ENCODE measurements at places on chromosomes 1 and 21. TPM values are rescaled to one million over a fixed set of nuclear protein-coding genes. Genes with fewer than 3 reads are reported as not detected.

The SLC44A5 gene
- total RNA-seq: not detected

The LELP1 gene
- not detected for total RNA-seq

The OR10Z1 gene
- total RNA-seq: not detected

The LINGO4 gene
- total RNA-seq: not detected

The APCS gene
- total RNA-seq: not detected

The GUCA2A gene
- total RNA-seq: not detected

The TBX19 gene
- 1.2 TPM for total RNA-seq

The TNNT2 gene
- total RNA-seq: not detected

The FAAH gene
- total RNA-seq: 0.97 TPM

The CACHD1 gene
- total RNA-seq: 5.6 TPM

The MAP3K6 gene
- 31.5 TPM for total RNA-seq

The FAM151A gene
- not detected for total RNA-seq

The CHAF1B gene
- total RNA-seq: 3.0 TPM

The KRTAP13-2 gene
- total RNA-seq: not detected

The RNF187 gene
- total RNA-seq: 81.9 TPM

The NUP210L gene
- not detected for total RNA-seq

The NUAK2 gene
- total RNA-seq: 4.4 TPM

The CD247 gene
- not detected for total RNA-seq

The FHAD1 gene
- not detected for total RNA-seq

The PADI4 gene
- not detected for total RNA-seq

The SLC45A3 gene
- 1.2 TPM for total RNA-seq

The SHISA4 gene
- total RNA-seq: 42.4 TPM

The PTAFR gene
- total RNA-seq: not detected

The S100A9 gene
- not detected for total RNA-seq

The CFAP57 gene
- 0.32 TPM for total RNA-seq

The IFI44L gene
- total RNA-seq: not detected

The OR2M3 gene
- total RNA-seq: not detected

The CD1E gene
- not detected for total RNA-seq

The ZNF648 gene
- total RNA-seq: not detected

The HSPA13 gene
- 76.2 TPM for total RNA-seq

The ADARB1 gene
- 22.6 TPM for total RNA-seq

The CRB1 gene
- not detected for total RNA-seq

The EDN2 gene
- not detected for total RNA-seq

The AGMAT gene
- 2.2 TPM for total RNA-seq

The SPRR2G gene
- total RNA-seq: not detected

The MAP3K7CL gene
- 14.8 TPM for total RNA-seq

The DCDC2B gene
- not detected for total RNA-seq

The SPATA45 gene
- not detected for total RNA-seq

The KIFAP3 gene
- 23.4 TPM for total RNA-seq

The SUMO3 gene
- 110 TPM for total RNA-seq

The ZNF695 gene
- 1.2 TPM for total RNA-seq

The FH gene
- 87.3 TPM for total RNA-seq

The GOLT1A gene
- not detected for total RNA-seq

The BNIPL gene
- total RNA-seq: not detected

The C1orf116 gene
- not detected for total RNA-seq

The ROR1 gene
- total RNA-seq: 12.0 TPM

The CCDC27 gene
- total RNA-seq: not detected

The TNFSF4 gene
- total RNA-seq: 6.2 TPM
